ENCODE measurements at places on chromosomes 7 and 10.

DNA sequence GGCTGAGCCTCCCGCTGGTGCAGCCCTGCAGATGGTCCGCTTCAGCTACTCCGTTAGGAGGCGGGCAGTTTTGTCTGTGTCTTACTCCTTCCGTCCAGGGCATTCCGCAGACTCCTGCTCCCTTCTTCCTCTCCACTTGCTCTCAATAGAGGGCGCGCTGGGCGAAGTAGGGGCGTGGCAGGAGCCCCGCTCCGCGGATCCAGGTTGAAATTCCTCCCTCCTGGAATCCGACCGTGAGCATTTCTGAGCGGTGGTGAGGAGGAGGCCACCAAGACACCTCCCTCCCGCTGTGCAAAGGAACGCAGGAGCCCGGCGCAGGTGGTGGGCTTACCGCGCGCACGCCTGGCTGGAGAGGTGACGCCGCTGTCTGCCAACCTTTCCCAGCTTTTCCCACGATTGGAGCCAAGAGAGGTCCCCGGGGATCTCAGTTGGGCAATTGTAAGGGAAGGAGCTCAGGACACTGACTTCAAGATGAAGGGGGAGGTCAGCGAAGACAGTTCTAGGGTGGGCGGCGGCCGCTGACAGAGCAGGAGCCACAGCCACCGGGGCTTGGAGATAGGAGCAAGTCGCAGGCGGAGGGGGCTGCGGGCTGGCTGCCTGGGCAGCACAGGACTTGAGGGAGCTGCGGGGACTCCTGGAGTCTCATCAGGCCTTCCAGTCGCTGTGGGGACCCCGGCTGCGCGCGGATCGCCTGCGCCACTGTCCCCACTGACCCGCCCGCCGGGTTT, 1011.3 kb downstream of the XPNPEP1 start:
- no peak for DNase-seq

GRCh38 chr7:42233171-42233570, 3.8 kb downstream of the GLI3 start:
- no peak for DNase-seq

DNA sequence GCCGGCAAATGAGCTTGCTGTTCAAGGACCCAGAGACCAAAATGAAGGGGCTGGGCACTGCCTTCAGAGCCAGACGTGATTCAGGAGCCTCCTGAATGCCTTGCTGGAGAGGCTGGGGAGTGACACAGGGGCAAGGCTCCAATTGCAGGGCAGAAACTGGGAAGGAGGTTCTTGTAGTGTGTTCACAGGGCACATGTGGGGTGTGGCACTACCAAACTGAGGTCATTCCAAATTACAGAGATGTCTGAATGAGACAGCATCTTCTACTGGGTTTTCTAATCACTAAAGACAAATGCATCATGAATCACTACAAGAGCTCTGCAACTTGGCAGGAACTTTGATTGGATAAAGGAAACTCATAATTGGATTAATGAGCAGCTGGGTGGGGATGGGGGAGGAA, 17.8 kb downstream of the CRTAC1 start:
- no peak for DNase-seq

DNA sequence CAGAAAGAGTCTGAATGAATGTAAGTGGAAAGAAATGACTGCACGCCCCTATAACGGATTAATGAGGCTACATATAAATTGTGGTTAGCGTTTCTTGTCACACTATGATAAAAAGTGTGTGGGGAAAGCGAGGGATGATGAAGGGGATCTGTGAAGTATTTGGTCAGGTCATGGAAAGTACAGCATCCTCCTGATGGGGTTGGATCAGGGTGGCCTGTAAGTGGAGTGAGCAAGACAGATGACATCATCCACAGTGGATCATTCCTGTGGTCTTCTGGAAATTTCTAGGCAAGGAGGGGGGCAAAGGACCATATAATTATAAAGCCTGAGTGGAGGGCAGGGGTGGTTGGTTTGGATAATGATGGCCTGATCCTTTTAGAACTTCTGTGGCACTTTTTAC, 606.0 kb downstream of the INHBA start:
- DNase-seq, result no peak

DNA sequence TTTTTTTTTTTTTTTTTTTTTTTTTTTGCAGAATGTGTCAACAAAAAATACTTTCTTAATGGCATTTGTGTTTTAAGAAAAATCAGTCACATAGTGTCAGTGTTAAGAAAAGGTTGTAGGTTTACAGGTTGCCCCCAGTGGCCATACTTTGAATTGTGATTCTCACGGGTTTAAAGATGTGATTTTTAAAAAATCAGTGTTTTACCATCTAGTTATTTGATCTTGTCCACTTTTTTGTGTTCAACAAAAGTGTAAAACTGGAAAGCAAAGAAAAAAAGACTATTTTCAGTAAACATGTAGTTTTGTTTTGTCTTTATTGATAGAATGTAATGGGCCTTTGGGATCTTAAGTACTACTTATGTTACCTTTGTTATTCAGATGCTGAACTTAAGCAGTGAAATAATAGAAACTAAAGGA, 25.7 kb downstream of the SUV39H2 start:
- DNase-seq, result no peak

Measured in stimulated activated CD4-positive, alpha-beta T cell treated with anti-CD3 and anti-CD28 coated beads, Interleukin-2, amount 100 ng/mL, for 48 hours (primary cell).